Esophagus mucosa (tissue), 1 donor: ENCODE measurements at places on chromosomes 7 and 10. TPM values are rescaled to one million over a fixed set of nuclear protein-coding genes. Genes with fewer than 3 reads are reported as not detected.

- ATAC-seq = no peak
Observed at GRCh38 chr7:47873762-47874161, 74.5 kb downstream of the PKD1L1 start.

GRCh38 chr7:50448823-50449222, 1.3 kb downstream of the FIGNL1 start:
- ATAC-seq = no peak

Gene PPP1R3C
- 91.9 TPM for total RNA-seq

- ATAC-seq = no peak
Observed at GRCh38 chr7:114854369-114854768, 67.5 kb upstream of the MDFIC start.

Gene ATP6V0E2
- total RNA-seq = 3.6 TPM

DNA sequence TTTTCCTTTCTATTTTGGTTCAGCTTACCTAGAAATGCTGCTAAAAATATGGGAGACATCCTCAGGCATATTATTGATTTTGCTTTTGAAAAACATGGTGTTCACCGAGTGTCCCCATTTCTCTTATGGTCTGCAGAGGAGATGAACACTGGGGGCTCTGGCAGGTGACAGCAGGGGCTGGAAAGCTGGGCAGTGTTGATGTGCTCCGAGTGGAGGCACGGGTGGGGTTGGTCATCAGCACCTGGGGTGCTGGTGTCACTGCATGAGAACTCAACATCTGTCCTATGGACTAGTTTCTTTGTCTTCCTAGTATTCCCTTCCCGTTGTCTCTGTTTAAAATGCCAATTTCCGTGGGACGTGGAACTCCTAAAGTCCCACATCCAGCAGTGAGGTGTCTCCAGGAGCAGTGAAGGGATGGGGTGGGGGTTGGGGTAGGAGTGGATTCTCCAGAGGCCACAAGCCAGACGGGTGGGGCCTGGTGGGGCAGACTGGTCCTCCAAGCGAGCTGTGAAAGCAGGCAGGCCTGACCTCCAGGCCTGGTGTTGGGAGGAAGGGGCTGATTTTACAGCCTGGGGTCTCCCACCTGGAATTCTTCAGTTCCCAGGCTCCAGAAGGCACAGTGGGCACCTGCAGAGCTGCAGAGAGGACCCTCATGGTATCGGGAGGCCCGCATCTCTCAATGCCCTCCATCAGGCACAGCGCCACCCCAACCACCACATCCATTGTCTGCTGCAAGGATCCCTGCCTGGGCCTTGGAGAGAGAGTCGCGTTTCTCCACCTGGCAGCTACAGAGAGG, 24.4 kb downstream of the ZNF775 start:
- ATAC-seq = no peak

- ATAC-seq = peak; percentile 29
Observed at GRCh38 chr10:19956516-19957032, 140.3 kb downstream of the PLXDC2 start.

GRCh38 chr10:57506414-57507094, 761.1 kb downstream of the IPMK start:
- no peak for ATAC-seq

Gene UCMA
- not detected for total RNA-seq

Gene ADAM8
- total RNA-seq = 2.5 TPM

Gene CAV2
- total RNA-seq = 50.2 TPM

Gene HPSE2
- total RNA-seq = 0.20 TPM

DNA sequence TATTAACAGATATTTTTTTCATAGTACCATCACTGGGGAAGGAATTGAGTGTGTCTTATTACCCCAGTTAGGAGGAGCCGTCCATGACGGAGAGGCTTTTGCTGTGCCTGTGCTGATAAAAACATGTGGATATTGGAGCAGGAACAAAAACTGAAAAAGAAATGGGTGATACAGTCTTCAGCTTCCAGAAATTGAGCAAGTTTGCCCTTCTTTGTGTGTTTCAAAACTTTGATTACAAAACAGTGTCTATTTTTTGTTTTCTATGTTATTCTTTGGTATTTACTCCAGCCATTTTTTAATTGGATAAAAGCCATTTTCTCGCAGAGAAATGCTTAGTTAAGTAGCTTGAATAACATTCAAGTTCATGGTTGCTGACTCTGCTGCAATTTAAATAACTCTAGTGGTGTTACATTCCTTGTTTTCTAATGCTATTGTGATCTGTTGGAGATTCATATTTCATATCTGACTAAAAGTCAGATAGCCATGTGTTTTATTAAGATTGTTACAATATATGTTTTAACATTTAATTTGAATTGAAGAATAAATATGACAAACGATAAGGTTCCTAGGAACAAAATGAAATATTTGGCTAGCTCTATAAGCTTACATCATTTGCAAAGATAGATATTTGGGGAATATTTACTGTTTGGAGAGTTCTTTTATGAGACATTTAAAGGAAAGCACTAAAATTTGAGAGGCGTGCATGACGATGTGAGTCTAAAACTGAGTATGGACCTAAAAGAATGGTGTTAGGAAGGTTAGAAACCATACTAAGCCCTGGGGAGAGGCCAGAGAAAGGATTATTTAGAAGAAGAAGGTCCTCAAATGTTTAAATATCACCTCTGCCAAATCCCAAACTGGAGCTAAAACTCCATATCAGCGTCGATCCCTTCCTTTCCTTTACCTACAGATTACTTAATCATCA, 747.3 kb upstream of the CELF2 start:
- no peak for ATAC-seq

- no peak for ATAC-seq
Observed at GRCh38 chr7:38542156-38542555, 89.0 kb downstream of the AMPH start.

Gene PRSS37
- not detected for total RNA-seq

- no peak for ATAC-seq
Observed at GRCh38 chr7:143877098-143877497, 24.9 kb downstream of the TCAF1 start.

DNA sequence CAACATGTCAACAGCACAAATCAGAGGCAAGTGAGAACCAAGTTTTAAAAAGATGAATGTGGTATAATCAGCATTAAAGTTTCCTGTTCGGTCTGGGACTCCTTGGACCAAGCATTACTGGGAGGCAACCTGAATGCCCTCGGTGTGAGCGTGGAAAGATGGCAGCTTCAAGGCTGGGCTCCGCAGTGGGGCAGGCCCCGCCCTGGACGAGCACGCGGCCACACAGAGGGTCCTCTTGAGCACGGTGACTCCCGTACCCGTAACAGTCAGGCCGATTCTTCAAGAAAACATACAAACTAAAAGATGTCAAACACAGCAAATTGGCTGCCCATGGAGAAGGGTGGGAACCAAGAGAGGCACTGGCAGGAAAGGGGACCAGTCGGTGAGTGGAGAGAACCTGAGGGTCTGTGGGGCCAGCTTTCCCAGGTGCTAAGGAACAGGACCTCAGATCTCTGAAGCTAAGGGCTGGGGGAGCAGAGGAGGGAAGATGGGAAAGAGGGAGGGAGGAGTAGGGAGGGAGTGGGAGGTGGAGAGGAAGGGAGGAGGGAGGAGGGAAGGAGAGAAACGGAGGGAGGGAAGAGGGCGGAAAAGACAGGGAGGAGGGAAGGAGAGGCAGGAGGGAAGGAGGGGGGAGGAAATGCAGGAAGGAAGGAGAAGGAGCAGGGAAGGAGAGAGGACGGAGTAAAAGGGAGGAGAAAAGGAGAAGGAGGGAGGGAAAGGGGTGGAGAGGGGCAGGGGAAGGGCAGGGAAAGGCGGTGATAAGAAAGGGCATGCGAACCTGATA, 71.2 kb upstream of the FAM20C start:
- ATAC-seq = no peak

Gene PNLIPRP3
- 1.2 TPM for total RNA-seq

- ATAC-seq = peak; percentile 78
Observed at GRCh38 chr7:30412782-30413504, 65.6 kb downstream of the NOD1 start.

Gene RHEB
- 48.4 TPM for total RNA-seq

DNA sequence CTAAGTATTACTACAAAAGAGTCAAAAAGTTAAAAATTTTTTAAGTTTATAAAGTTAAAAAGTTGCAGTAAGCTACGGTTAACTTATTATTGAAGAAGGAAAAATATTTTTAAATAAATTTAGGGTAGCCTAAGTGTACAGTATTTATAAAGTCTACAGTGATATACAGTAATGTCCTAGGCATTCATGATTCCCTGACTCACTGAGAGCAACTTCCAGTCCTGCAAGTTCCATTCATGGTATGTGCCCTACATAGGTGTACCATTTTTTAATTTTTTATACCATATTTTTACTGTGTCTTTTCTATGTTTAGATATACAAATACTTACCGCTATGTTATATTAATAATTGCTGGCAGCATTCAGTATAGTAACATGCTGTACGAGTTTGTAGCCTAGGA, 92.3 kb downstream of the CTNNA3 start:
- no peak for ATAC-seq

Gene TMEM72
- not detected for total RNA-seq

GRCh38 chr10:63005246-63005645, 127.9 kb upstream of the NRBF2 start:
- ATAC-seq = no peak

Gene TRPV5
- total RNA-seq = not detected

- ATAC-seq = no peak
Observed at GRCh38 chr10:23174074-23174976, 17.8 kb upstream of the PTF1A start.

DNA sequence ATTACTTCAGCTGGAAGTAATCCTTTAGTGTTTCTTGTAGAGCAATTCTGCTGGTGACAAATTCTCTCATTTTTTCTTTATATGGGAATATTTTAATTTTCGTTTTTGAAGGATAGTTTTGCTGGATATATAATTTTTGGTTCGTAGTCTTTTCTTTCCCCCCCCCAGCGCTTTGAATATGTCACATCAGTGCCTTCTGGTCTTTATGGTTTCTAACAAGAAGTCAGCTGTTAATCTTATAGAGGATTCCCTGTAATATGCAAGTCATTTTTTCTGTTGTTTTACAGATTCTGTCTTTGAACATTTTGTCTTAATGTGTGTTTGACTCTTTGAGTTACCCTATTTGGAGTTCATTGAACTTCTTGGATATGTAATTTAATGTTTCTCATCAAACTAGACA, 96.3 kb downstream of the SDK1 start:
- no peak for ATAC-seq

DNA sequence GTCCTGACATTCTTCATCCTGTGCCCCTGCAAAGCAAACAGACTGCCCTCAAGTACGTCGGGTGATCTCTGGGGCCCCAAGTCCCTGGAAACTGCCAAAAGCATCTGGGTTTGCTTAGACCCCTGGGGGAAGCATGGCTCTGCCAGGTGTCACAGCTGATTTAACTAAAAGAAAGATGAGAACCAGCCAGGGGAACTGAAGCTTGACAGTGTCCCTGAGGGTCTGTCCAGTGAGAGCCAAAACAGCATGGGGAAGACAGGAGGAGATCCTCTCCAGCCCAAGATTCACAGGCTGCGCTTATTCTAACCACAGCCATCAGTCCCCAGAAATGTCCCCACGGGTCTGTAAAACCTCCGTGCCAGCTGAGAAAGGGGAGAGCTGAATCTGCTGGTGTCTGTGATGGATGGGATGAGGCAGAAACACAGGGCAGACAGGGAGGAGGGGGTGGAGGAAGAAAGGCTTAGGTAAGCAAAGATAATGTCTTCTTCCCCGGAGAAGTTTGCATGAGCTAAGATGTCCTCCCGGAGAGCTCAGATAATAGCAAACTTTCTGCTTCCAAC, 21.3 kb downstream of the CCDC3 start:
- ATAC-seq = no peak

DNA sequence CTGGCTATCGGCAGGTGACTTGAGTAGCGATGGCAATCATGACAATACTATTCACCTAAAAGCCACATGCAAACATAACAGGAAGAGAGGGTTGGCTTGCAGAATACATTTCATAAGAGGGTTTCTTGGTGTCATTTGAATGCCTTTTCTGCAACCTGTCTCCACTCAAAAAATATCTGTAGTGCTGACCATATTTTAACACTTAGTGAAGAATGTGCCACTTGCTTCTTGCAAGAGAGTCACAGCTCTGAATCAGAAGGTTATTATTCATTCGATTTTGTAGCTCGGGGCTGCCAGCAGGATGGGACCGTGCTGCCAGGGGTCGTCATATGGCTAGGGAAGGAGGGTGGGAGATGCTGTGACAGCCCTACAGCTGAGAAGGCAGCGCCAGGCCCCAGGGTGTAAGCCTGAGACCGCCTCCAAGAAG, 152.0 kb upstream of the PITRM1 start:
- ATAC-seq = no peak

DNA sequence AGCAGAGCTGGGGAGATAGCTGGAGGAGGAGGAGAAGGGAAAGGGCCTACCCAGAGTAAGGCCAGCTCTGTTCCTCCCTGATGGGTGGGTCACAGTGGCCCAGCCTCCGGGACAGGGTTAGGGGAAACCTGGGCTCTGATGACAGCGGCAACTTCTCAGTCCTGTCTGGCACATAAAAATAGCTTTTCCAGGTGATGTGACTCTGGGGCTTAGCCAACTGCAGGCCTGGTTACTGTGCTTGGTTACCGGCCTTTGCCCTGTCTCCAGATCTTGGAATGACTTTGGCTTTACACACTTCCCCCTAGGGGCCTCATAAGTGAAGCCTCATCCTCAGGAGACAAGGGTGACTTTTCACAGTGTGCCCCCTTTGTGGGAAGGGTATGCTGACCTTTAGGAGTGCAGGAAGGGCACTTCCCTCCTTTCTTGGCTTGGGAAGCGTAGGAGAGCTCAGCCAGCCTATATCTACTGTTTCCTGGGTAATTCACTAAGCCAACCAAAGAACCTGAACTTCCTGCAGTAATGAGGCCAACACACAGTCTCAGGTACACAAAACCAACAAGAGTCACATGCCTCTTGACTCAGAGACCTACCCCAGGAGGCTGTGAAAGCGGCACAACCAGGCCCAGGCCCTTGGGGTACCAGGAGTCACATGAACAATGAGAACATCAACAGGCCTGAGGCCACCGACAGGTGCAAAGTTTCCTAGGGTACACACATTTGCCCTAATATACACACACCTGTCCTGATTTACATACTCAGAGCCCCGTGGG, 11.7 kb upstream of the HILPDA start:
- ATAC-seq = peak; percentile 95

Gene ZNF503
- total RNA-seq = 18.8 TPM

Gene CUBN
- 0.12 TPM for total RNA-seq

GRCh38 chr7:84384417-84384816, 189.8 kb upstream of the SEMA3A start:
- ATAC-seq = no peak

DNA sequence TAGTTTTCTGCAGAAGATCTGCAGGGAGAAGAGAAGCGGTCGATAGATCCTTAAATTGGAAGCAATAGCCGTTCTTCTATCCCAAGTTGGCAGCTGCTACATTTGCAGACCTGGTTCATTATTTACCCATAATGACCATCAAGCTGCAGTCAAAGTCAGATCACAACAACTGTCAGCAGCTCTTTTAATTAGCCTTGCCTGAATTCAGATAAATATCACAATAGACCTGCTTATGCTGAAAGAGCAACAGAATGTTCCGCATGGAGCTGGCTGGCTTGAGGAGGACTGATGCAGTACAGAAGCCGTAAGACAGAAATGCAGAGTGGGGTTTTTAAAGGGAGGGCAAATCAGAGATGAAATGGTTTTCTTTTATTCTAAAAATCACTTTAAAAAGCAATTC, 109.4 kb downstream of the HIBADH start:
- ATAC-seq = no peak

GRCh38 chr10:47109906-47110305, 190.1 kb upstream of the GDF10 start:
- ATAC-seq = no peak
